ENCODE measurements at places on chromosomes 13 and 19.

DNA sequence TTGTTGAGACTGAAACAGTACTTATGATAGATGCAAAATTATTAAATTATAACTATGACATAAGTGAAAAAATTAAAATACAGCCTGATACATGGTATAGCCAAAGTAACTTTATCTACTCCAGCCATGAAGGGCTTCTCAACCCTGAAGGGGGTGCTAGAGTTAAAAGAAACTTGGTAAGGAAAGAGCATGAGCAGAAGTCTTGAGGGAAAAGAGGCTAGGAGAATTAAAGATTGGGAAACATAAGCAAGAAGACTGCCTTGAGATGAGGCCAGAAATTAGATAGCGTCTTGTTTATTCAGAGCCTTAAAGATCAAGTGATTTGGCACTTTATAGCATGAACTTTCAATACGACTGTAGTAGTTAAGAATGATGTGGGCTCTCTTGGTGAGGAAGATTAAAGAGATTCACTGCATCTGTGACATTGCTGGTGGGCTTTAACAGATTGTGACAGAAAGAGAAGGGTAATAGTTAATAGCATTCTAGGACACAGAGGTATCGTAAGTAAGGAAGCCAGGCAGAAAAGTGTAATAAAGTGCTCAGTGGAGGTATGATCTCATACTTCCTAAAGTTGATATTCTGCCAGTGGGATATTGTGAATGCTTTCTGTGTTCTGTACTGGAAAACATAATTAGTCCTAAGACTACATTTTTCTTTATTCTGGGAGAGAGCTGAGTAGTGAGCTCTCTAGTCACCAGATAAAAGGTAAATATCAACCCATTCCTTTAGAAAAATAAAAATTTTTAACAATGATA lies 385.4 kb upstream of the PRR20A start:
- DNase-seq, result peak; percentile 39

- DNase-seq, result no peak
Observed at GRCh38 chr19:53908935-53909415, at the start of gene CACNG7. TSS of gene CACNG7 (plus strand) at chr19:53909278. CDS start at chr19:53912832, 3,554 bp downstream.

GRCh38 chr19:9431475-9431874 lies 3.9 kb downstream of the ZNF266 start:
- no peak for DNase-seq

GRCh38 chr13:28558567-28558966 lies 63.6 kb upstream of the FLT1 start:
- no peak for DNase-seq

DNA sequence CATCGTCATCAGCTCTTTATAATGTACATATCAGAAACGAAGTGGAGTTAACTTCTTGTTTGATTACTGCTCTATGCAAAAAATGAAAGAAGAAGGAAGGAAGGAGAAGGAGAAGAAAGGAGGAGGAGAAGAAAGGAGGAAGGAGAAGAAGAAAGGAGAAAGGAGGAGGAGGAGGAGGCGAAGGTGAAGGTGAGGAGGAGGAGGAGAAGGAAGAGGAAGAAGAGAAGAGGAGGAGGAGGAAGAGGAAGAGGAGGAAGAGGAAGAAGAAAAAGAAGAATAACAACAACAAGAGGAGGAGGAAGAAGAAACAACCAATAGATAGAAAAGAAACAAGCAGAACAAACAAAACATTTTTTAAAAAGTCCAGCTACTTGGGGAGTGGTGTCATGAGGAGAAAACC lies 13.1 kb downstream of the NUFIP1 start:
- no peak for DNase-seq

GRCh38 chr19:55621205-55621672 lies 3.1 kb downstream of the ZNF784 start:
- no peak for DNase-seq

DNA sequence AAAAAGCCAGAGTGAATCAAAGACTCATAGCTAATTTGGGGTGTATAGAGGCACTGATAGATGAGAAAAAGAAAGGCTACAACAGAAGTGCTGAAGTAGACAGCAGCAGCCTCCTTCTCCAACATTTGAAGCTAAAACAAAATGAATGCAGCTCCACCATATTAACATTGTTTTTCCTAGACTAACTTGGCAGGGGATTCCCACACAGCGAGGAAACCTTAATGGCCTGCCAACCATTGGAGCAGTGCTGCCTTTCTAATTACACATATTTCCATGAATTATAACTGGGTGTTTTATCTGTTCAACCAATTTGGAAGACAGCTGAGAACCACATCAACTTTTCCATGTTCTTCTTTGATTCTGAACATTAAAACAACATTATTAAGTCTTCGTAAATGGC lies 478.6 kb downstream of the LIG4 start:
- DNase-seq, result no peak

DNA sequence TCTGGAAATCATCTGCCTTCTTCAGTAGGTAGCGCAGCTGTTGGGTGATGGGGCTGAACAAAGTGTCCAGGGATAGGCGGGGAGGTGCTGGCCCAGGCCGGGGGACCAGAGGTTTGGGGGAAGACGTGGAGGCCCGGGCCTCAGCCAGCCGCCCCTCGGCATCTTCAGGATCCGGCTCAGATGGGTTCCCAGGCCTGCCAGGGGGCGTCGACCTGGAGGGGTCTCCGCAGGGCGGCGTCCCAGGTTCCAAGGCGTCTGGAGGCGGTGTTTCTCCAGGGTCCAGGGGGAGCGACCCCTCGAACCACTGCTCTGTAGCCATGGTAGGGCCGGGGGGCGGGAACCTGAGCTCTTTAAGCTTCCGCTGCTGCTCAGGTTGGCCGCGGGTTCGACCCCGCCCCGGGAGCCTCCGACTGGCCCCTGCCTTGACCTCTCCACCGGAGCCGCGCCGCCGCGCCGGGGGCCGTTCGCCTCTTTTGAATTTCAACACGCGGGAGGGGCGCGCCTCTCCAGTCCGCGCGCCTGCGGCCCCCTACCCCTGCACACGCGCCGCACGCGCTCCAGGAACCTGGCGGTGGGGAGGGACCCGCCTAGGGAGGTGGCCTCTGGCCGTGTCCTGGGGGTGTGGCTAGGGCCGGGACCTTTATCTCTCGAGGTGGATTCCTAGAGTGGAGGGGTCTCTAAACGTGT lies at the start of gene C19orf67:
TSS of gene C19orf67 (minus strand) at position 475 of the 687 bp plus-strand sequence. CDS start at position 319, 156 bp downstream.
- no peak for DNase-seq

- no peak for DNase-seq
Observed at GRCh38 chr19:19471682-19472081, 43.7 kb downstream of the TSSK6 start.

Measured in hindlimb muscle (tissue), 1 donor.